Cerebellar nuclear complex (tissue), 1 donor: ENCODE measurements at places on chromosomes 4 and X.

GRCh38 chrX:101359966-101360365 is 11.4 kb upstream of the TIMM8A start:
- DNase-seq = no peak

- no peak for DNase-seq
These were observed 4.7 kb downstream of the RIPPLY1 start for GRCh38 chrX:106898462-106898861.

GRCh38 chr4:172996571-172997216 is 171.9 kb upstream of the GALNT7 start:
- no peak for DNase-seq

GRCh38 chrX:72316408-72317110 is 10.8 kb upstream of the CITED1 start:
- DNase-seq = no peak

- no peak for DNase-seq
These were observed 238.1 kb downstream of the PALLD start for GRCh38 chr4:168734703-168735678.

DNA sequence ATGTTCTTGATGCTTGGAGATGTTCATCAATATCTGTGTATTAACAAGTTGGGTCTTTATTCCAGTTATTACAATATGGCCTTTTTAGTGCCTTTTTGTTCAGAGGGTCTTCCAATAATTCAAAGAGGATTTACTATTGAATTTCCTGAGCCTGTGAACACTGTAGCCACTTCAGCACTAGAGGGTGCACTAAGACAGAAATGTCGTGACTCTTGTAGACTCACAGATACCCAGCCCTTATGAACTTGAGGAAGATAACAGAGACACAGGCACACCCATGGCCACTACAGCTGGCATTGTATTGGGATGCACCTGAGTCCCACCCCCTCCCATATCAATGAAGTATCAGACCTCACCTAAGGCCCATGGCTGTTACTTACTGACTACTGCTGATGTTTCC is 54.4 kb upstream of the ACTRT1 start:
- DNase-seq = no peak

DNA sequence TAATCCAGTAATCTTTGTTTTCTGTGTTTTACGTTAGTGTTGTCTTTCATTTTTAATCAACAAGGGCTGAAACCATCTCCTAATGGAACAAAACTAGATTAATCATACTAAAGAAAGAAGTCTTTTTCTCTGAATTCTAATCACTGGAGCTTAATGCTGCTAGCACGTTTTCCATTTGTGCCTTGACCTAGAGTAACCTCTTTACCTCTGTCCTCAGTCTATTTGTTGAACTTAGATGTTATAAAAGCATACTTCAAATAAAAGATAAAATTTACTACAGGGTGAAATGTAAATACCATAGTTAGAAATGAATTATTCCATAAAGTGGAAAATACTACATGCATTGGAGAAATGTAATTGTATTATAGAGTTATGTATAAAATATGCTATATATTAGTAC is 207.1 kb downstream of the NKX6-1 start:
- no peak for DNase-seq

DNA sequence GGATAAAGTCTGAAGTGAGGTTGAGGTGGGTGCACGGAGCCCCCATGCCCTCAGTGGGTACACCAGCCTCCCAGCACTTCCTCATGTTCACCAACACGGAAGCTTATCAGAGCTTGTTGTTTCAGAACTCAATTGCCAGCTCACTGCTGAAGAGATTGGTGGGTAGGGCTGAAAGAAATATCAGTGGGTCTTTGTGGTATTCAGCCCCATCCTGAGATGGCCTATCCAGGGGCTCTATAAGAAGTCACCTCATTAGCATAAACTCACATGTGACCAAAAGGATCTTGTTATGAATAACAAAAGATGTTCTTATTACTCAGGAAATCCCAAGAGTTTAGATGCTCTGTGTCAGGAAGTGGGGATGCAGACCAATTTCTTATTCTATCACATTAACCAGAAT is 177.3 kb downstream of the ARHGAP10 start:
- DNase-seq = no peak

- DNase-seq = no peak
These were observed 144.1 kb downstream of the SOWAHB start for GRCh38 chr4:76753814-76754213.

DNA sequence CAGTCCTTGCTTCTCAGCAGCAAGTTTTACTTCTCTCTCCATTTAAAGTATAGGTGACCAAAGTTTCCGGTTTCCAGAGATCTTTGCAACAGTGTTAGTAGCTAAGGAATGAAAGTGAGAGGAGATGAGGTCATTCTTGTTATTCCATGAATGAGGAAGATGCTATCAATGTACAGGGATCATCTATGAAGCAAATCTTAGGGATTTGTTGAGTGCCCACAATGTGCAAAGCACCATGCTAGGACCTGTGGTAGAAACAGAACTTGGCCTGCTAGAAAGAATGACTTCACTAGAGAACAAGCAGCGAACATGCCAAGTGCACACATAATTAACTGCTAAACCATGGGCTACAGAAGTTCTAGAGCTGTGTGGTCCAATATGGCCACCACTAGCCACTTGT is 112.5 kb downstream of the MID1 start:
- DNase-seq = no peak

- DNase-seq = no peak
These were observed 78.3 kb downstream of the CRLF2 start for GRCh38 chrX:1134156-1134555.

DNA sequence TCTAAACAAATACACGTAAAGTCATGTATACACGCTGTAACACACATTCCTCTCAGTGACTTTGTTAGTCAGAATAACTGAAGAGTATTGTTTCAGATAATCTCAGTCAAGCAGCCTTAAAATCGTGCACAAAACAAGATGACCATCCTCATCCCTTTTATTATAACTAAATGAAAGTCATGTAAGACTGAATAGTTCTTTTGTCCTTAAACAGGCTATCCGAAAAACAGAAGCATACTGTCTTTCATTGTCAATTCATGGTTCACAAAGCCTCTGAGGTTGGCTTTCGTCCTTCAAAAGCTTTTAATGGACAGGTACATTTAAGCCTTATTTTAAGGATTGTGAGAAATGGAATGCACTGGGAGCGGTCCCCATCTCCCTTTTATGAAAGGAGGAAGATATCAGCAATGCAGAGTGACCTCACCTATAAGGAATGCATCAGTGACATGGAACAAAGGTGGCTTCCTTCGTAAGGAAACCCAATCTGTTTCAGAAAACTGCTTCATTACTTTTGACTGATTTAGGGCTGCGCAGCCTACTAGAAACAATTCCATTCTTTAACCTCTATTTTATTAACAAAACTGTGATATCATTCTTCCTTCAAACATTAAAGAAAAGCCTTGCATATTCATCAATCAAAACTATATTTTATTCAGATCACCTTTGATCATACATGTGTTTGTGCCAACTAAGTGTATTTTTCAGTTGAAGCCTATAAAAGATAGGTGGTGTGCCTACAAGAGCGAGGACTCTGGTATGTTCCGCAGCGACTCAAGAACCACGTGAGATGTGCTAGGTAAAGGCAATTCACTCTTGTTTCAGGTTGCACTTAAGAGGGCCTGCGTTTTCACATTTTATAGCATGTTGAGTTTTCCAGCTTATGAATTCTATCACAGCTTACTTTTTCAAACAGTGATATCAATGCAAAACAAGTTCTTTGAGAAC is 19.2 kb downstream of the SH3RF1 start:
- no peak for DNase-seq

DNA sequence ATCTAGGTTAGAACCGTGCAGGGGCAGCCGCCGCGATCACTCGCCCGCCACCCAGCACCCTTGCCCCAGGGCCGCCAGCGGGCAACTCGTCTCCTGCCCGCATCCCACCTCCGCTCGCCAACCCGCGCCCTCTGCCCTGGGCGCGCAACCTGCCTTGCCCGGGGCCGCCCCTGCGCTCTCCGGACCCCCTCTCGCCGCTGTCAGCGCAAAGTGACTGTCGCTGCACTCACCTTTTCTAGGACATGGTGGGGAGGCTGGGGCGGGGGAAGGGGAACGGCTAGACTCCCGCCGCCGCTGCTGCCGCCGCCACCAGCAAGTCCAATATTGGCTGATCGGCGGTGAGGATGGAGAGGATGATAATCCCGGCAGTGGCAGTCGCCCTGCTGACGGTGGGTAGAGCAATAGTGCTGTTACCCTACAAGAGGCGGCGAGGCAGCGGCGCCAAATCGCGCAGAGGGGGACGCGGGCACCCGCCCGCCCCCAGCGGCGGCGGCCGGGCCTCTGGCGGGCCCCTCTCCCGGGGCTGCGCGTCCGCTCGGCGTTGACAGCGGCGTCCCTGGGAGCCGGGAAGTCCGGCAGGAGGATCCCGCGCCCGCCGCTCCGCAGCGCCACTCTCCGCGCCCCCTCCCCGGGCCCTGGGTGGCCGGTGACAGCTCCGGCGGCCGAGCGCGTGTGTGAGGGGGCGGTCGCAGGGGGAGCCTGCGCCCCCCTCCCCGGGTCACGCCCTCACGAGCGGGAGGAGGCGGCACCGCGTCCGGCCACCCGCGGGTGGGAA is 2.3 kb upstream of the NR3C2 start:
- DNase-seq = no peak

- no peak for DNase-seq
These were observed 22.3 kb downstream of the EFNB1 start for GRCh38 chrX:68851082-68851481.

GRCh38 chrX:42934020-42934726 is 156.2 kb upstream of the PPP1R2C start:
- no peak for DNase-seq

DNA sequence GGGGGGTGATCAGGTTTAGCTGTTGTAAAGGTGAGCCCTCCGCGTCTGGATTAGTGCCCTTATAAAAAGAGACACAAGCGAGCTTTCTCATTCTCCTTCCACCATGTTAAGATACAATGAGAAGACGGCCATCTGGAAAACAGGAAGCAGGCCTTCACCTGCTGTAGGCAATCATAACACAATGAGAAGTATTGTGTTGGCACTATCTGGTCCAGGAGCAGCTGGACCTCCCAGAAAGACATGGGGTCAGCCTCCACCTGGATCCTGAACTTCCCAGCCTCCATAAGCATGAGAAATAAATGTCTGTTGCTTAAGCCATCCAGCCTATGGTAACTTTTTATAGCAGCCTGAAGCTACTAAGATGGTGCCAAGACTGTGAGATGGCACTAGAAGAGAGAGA is 8.6 kb upstream of the SMIM20 start:
- DNase-seq = no peak

- DNase-seq = no peak
These were observed 299.6 kb upstream of the ARSJ start for GRCh38 chr4:114279066-114279465.

- no peak for DNase-seq
These were observed 59.1 kb upstream of the GRPEL1 start for GRCh38 chr4:7126981-7127380.

GRCh38 chr4:159110961-159111360 is 8.1 kb downstream of the RAPGEF2 start:
- no peak for DNase-seq

- DNase-seq = no peak
These were observed 82.0 kb upstream of the CLDN34 start for GRCh38 chrX:9885150-9885549.

DNA sequence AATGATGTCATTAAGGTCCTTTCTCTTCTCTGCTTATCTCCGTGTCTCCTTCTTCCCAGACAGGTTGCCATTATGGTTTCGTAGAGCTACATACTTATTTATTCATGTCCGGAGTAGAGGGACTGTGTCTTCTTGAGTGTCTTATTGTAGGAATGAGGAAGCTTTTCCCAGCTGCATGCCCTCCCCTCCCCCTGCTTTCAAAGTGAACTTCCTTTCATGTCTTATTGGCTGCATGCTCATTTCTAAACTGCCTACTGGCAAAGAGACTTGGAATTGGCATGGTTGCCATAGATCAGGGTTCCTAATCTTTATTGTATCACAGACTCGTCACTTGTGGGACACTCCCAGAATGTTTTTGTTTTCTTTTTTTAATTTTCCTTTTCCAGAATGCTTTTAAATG is 15.4 kb downstream of the VAMP7 start:
- DNase-seq = no peak

GRCh38 chr4:98110214-98110613 is 33.1 kb downstream of the STPG2 start:
- no peak for DNase-seq

DNA sequence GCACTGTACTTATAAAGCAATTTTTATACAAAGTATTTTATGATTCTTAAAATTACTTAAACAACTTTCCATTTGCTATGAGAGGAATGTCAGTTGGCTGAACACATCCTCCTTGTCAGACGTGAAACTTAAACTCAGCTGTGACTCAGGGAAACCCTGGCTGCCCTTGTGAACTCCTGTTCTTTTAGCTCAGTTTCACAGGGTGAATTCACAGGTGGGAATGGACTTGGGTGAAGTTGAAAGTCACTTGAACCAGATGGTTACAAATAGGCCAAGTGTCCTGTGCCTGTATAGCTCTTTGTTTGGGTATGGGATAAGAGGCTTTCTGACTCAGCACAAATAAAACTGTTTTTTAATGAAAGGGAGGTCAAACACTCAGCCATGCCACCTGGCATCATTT is 67.4 kb upstream of the FAM47B start:
- DNase-seq = no peak

GRCh38 chr4:42398871-42399331 is 1.6 kb downstream of the SHISA3 start:
- DNase-seq = no peak

DNA sequence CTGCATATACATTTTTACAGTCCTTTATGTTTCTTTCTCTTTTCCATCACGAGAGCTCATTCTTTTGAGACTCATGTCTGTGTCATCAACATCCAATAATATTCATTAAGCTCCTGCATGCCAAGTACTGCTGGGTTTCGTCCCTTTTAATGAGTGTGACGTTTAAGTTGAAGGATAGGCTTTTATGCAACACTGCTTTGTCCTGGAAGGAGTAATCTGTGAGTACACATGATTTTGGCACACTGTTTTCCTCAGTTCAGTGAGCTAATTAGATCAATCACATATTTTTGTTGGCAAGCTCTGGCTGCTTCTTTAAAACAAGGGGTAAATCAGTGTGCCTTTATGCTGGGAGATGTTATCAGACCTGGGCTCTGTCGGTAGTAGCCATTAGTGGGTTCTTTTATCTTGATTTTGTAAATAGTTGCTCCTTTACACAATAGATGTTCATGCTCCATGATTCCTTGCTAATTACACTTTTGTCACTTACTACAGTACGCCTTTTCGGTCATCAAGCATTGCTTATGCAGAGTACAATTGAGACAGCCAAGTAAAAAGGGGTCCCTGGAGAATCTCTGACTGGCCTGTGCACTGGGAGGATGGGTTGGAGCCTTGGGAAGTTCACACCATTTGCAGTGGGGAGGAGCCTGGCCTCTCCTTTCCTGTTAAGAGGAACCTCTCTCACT is 132.6 kb downstream of the FHIP1A start:
- DNase-seq = no peak

DNA sequence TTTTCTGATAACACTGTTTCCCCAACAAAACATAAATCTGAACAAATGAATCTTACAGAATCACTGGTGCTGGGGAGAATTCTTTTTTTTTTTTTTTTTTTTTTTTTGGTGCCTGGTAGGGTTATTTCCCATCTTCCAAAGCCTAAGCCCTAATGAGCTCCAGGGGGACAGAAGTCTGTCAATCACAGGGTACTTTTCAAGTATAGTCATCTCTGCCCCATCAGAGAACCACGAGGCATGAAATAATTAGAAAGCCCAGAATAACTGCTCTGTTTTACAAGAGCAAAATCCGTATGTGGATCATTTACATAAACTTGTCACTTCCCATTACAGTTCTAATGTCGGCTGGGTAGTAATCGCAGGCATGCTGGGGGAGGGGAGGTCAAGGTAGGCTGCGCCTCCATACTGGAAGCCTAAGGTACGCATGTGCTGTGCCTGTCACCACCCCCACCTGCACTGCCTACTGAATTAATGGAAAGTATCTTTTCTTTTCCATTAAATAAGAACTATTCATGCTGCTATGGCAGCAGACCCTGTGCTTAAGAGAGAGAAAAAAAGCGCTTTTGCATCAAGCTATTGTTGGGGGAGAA is 164.7 kb upstream of the LEF1 start:
- DNase-seq = no peak
